ENCODE measurements at places on chromosomes 4 and X.

GRCh38 chrX:29728639-29729038 lies 486.7 kb upstream of the MAGEB2 start:
- no peak for DNase-seq

GRCh38 chr4:154503598-154503997 lies 12.0 kb upstream of the DCHS2 start:
- no peak for DNase-seq

DNA sequence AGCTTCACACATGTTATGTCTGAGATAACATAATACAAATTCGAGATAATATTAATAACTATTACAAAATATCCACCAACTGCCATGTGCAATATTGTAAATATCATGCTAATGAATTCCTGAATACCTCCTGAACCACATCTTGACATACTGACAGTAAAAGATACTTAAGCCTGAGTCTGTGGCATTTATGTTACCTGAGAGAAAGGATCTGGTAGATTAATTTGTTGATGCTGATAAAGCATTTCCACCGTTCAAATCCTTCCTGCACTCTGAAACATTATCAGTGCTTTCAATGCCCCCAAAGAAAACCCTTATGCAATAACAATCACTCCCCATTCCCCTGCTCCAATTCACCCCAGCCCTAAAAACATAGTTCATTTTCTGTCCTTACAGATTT lies 38.8 kb upstream of the ADGRA3 start:
- DNase-seq, result no peak

- DNase-seq, result no peak
These were observed 226.7 kb upstream of the MAD2L1 start for GRCh38 chr4:120293341-120293740.

GRCh38 chr4:38674258-38675144 lies 10.5 kb downstream of the KLF3 start:
- DNase-seq, result no peak

- no peak for DNase-seq
These were observed 4.0 kb downstream of the PCYT1B start for GRCh38 chrX:24643116-24643515.

DNA sequence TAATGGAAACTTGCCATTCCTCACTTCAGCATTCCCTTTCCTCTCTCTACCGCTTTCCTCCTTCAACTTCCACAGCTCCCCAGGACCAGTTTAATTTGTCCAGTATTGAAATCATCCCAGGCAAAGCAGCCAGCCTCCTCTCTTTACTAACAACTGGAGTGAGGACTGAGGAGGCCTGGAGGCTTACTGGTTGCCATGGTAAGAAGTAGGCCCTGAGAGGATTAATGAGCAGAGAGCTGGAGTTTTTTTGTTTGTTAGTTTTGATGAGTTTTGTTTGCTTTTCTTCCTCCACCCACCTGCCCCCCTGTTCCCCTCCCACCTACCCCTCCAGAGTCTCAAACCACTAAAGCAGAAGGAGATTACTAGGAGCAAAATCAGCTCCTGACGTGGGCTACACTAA lies 29.5 kb upstream of the PLP1 start:
- DNase-seq, result no peak

DNA sequence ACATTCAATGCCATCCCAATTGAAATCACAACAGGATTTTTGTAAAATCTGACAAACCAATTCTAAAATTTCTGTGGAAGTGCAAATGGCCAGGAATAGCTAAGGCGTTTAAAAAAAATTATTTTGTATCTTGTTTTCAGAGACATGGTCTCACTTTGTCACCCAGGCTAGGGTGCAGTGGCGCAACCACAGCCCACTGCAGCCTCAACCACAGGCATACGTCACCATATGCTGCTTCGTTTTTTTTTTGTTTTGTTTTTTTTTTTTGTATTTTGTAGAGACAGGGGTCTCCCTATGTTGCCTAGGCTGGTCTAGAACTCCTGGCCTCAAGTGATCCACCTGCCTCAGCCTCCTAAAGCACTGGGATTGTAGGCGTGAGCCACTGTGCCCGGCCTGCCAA lies 24.5 kb downstream of the ZNF41 start:
- DNase-seq, result no peak

DNA sequence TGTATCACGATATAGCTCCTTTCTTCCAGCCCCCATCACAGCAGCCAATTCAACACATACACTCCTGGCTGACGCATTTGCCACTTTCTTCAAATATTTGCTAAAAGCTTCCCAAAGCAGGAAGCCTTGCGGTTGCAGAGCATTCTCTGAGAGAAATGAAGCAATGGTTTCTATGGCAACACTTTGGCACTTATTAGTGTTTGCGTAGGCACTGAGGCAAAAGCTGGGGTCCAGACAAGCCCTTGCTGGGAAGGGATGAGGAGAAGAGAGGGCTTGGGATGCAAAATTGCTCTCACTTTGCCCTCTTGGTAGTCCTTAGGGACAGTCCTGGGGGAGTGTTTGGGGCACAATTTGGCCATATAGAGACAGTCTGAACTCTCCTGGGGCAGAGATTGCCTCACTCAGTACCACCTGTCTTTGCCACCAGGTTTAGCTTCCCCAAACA lies 55.0 kb upstream of the PAK3 start:
- no peak for DNase-seq

DNA sequence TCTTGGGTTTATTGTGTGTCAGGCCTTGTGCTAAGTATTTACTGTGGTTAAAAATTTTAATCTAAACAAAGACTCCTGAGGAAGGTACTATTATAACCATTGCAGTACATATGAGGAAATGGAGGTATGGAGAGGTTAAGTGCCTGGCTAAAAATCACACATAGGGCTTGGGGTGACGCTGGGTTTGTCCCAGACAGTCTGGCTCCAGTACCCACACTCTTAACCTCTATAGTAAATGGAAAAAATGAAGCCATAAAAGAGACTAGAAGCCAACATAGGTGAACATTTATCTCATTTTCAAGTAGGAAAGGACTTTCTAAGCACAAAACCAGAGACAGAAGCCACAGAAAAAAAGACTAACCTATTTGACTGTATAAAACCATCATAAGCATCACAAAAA lies 1.9 kb downstream of the FOXP3 start:
- no peak for DNase-seq

DNA sequence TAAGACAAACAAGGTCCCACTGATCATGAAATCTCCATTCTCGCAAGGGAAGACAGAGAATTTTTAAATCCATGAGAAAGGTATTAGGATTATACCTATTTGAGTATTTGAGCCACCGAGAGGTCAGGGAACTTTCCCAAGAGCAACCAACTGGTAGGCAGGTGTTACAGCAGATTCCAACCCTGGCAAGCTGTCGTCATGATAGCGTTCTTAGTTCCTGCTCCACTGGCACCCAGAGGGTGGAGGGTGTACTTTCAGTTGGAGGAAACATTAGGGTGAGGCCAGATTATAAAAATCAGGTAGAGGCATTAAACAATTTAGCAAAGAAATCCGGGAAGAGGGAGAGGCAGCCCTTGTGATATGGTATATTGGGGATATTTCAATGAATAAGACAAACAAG lies 23.3 kb downstream of the COQ2 start:
- no peak for DNase-seq

GRCh38 chrX:26851981-26852380 lies 611.2 kb downstream of the PPP4R3C start:
- no peak for DNase-seq

DNA sequence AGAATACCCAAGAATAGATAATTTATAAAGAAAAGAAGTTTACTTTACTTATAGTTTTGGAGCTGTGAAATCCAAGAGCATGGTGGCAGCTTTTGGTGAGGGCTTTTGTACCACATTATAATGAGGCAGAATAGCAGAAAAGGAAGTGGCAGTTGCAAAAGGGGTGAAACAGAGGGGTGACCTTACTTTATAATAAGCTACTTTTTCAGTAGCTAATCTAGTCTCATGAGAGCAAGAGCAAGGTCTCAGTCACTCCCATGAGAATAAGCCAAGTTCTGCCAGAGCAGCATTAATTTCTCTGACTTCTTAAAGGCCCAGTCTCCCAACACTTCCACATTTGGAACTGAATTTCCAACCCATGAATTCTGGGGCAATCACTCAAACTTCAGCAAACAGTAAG lies 502.0 kb downstream of the GBA3 start:
- DNase-seq, result no peak

DNA sequence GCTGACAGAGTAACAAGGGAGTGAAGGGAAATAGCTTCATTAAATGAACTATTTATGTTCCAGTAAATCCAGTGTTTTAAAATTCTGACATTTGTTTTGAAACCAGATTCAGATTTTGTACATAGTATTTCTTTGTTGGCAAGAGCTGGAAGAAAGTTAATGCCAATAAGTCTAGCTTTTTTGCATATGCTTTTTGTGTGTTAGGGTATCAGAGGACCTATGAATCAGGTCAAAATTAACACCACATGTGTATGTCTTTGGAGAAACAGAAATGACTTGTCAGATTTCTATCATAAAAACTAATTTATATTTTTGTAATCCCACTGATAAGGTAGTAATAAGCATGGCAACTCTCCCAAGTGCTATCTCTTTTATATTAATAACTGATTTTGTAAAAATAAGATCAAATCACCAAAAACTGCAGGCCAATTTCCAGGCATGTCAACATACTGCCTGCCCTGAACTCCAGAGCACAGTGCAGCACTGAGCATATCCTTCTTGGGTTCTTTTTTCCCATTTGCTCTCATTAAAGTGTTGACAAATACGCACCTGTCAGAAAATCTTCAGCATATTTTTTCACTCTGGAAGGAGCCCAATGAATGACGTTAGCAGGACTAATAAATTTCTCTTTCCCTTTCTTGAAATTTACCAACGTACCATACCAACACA lies 65.5 kb downstream of the SH3RF1 start:
- no peak for DNase-seq

GRCh38 chr4:145488310-145488709 lies 6.7 kb downstream of the SMAD1 start:
- DNase-seq, result no peak

DNA sequence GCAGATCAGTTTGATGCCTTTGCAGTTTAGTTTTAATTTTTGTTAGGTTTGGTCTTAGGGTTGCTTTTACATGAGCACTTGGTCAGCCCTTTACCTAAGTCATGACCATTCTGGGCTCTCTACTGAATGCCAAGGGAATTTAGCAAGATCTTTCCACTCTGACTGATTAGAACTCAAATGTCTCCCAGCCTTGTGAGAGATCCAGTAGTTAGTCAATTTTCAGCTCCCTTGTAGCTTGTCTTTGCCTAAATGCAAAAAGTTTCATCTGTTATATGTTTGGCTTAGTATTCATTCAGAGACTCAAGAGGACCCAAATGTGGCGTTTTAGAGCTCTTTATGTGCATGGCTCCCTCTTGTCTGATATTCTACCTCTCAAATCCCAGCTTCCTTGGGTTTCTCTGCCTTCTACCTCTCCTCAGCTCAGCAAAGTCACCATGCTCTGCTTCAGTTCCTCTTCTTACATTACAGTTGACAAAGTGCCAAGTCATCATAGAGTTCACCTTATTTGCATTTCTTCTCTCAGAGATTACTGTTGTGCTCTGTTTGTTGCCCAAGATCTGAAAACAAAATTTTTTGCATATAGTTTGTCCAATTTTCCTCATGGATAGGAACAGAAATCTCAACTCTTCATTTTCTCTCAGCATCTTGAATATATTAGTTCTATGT lies 17.5 kb upstream of the JAKMIP1 start:
- no peak for DNase-seq

DNA sequence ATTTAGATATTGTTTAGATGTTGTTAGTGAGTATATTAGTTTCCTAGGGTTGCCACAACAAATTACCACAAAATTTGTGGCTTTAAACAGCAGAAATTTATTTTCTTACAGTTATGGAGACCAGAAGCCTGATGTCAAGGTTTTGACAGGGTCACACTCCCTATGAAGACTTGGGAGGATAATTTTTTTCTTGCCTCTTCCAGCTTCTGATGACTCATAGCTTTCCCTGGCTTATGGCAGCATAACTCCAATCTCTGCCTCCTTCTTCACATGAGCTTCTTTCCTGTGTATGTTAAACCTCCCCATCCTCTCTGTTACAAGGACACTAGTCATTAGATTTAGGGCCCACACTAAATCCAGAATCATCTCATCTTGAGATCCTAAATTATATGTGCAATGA lies 20.9 kb upstream of the RAB40A start:
- no peak for DNase-seq

- peak; percentile 42 for DNase-seq
These were observed 3.5 kb upstream of the IQSEC2 start for GRCh38 chrX:53284684-53285447.

- no peak for DNase-seq
These were observed 171.9 kb upstream of the RBPJ start for GRCh38 chr4:26148927-26149326.

- DNase-seq, result peak; percentile 74
These were observed 190.5 kb downstream of the RRAGB start for GRCh38 chrX:55907968-55908607.

- DNase-seq, result no peak
These were observed 61.0 kb downstream of the ANXA3 start for GRCh38 chr4:78612398-78613178.

DNA sequence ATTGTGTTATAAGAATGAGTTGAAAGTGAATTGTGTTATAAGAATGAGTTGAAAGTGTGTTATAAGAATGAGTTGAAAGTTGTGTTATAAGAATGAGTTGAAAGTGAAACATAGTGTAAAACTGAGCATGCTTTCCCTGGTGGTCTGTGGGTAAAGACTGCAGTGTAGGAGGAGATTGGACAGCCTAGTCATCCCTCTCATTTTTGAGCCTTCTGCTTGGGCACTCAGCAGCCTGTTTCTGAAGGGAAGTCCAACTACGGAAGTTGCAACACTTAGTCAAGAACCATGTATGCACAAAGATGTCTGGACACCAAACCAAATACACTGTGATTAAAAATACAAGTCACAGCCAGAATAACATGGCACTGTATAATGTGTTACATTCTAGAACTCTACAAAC lies 72.6 kb downstream of the ANK2 start:
- no peak for DNase-seq

GRCh38 chrX:21457718-21458117 lies 83.5 kb downstream of the CNKSR2 start:
- no peak for DNase-seq

DNA sequence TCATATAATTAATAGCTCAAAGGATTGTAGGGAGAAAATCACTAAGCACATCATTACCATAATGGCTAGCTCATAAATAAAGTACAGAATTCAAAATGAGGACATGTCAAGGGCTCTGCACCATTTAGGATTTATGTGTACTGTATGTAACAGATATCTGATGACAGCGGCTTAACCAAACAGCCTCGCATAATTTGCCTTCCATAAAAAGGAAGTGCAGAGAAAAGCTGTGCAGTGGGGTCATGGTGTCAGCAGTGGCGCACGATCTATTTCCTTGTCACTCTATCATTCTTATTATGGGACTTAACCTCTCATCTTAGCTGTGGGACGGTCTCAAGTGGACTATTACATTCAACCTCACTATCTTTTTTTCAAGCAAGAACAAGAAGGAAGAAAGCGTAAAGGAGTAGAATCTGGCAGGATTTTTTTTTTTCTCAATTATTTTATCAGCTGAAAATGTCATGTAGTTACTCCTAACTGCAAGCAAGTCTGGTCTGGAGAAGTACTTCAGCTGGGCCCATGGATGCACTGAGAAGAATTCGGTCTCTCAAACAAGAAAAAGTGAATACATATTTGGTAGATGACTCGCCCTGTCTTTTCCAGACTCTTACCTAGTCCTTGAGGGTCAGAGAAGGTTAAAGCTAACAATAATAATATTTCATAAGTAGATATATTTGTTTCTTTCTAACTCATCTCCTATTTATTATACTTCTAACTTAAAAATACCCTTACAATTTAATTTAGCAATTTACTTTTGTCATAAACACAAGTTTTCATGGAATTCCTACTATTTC lies 94.6 kb downstream of the COX18 start:
- no peak for DNase-seq

GRCh38 chrX:130084631-130085237 lies 25.6 kb downstream of the ELF4 start:
- DNase-seq, result no peak

GRCh38 chr4:149005191-149005590 lies 563.0 kb upstream of the NR3C2 start:
- DNase-seq, result no peak
